ENCODE measurements at places on chromosomes 4 and X.
A peak's percentile ranks its signal among the peaks of the same experiment; 100 is the strongest.

GRCh38 chr4:141486375-141486997, 149.9 kb upstream of the IL15 start:
- no peak for DNase-seq

GRCh38 chr4:4919927-4920326, 60.5 kb downstream of the MSX1 start:
- DNase-seq = no peak

DNA sequence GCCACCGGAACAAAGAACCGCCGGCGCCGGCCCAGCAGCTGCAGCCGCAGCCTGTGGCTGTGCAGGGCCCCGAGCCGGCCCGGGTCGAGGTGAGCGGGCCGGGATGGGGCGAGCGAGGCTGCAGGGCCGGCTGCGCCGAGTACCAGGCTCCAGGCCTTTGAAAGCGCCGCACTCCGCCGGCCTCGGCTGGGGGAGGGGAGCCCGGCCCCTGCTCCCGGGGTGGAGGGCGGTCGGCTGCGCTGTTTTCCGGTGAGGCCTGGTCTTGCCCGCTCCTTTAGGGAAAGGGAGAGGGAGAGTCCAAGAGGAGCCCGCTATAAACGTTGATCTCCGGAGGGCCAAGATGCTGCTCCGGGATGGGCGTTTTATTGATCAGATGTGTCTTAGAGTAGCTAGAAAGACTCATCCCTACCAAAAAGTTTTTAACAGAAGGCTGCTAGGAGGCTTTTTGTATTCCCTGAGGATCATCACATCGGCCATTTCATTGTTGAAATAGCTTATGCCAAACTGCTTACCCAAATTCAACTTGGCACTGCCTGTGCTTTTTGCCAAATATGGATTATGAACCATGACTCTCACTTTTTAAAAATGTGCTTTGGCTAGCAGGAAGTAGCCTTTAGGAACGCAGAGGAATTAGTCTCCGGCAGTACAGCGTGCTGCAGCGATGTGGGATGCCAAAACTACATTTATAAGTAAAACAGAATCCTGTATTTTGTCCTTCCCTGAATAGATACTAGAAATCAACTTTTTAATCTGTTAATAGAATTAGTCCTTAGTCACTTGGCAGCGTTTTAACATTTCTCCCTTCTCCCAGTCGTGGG, 760 bp downstream of the TMEM165 start:
- DNase-seq = peak; percentile 53

DNA sequence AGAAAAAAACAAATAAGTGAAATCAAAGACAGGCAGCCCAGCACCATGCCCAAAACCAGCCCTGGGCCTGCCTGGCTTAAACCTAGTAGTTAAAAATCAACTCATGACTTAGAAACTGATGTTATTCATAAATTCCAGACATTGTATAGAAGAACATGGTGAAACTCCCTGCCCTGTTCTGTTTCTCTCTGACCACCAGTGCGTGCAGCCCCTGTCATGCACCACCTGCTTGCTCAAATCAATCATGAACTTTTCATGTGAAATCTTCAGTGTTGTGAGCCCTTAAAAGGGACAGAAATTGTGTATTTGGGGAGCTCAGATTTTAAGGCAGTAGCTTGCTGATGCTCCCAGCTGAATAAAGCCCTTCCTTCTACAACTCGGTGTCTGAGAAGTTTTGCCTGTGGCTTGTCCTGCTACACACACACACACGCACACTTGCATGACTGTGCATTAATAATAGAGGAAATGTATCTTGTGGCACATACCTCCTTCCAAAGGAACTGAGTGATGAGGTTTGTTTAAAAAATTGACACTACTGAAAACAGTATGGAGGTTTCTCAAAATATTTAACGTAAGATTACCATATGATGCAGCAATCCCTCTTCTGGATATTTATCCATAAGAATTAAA, 39.2 kb upstream of the UGT2B7 start:
- DNase-seq = no peak

GRCh38 chr4:150150629-150151062, 72.4 kb downstream of the DCLK2 start:
- DNase-seq = no peak

GRCh38 chr4:183532821-183533220, 28.0 kb downstream of the ING2 start:
- no peak for DNase-seq

- DNase-seq = no peak
Measured at GRCh38 chr4:110543577-110543976, 67.6 kb downstream of the ENPEP start.

- DNase-seq = no peak
Measured at GRCh38 chr4:139559687-139560086, 3.7 kb upstream of the SETD7 start.

- no peak for DNase-seq
Measured at GRCh38 chrX:31717474-31717873, 645.6 kb upstream of the FTHL17 start.

GRCh38 chr4:115790812-115791211, 677.4 kb upstream of the NDST4 start:
- DNase-seq = no peak

DNA sequence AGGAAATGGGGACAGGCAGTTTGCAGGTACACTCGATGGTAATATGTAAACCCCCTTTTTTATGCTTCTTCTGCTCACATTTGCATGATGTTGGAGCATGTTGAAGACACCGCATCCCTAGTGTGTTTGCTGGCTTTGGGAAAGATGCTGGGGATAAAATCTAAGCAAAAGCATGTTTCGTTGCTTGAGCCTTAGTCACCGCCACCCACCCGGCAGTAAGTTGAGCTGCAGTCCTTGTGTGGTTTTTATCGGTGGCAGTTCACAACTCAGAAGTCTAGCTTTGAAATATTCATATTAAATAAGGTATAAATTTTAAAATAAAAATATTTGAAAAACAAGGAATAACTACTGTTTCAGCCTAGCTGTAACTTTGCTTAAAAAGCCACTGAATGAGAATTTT, 21.7 kb upstream of the MND1 start:
- DNase-seq = no peak

GRCh38 chrX:141405853-141406492, 163.7 kb upstream of the SPANXC start:
- DNase-seq = no peak

DNA sequence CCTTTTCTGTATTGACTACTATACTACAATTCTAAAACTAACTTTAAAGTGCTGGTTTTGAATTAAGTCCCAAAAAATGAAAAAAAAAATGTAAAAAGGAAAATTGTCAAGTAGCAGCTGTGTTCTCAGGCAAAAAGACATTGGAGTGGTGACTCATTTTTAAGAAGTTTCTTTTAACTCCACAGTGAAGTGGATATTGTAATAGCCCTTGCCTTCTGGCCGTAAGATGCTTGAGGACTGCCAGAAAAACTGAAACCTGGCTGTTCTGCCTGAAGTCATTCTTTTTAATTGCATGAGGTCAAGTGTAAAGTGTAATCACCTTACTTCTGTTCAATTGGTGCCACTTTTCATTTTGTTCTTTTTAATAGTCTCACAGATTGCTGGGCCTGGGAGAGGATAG, 28.9 kb downstream of the SPANXD start:
- no peak for DNase-seq

DNA sequence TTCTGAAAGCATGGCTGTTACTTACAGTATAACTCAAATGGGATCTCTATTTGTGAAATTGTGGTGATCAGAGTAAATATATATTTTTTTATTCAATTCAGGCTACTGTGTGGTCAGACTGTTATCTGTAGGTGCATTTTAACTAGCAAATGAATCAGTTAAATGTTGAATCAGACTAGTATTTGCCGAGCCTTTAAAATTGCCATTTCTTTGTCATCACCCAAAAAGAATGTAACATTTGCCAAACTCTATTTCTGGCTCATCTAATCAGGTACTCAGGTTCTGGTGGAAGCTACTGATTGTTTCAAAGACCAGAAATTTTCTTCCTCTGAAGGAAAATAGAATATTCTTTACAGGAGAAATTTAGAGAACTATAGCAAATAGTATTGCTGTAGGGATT, 1.8 kb upstream of the NAA15 start:
- no peak for DNase-seq

GRCh38 chrX:9895225-9895912, 71.8 kb upstream of the CLDN34 start:
- DNase-seq = no peak

GRCh38 chrX:151695583-151696340, 504 bp downstream of the PRRG3 start:
- no peak for DNase-seq

GRCh38 chrX:150572206-150572605, 3.8 kb downstream of the MTM1 start:
- no peak for DNase-seq

DNA sequence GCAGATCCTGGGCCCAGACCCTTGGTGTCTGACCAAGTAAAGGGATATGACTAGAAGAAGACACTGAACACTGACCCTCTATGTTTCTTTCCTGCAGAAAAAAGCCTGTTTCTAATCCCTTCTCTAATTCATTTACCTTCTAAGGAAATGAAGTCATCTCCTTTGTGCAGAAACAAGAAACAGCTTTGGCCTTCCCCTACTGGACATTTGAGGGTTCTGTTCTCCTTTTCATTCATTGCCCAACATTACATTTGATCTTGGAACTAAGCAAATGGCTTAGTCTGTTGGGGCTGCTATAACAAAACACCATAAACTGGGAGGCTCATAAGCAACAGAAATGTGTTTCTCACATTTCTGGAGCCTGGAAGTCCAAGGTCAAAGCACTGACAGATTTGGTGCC, 20.0 kb downstream of the HCCS start:
- no peak for DNase-seq

DNA sequence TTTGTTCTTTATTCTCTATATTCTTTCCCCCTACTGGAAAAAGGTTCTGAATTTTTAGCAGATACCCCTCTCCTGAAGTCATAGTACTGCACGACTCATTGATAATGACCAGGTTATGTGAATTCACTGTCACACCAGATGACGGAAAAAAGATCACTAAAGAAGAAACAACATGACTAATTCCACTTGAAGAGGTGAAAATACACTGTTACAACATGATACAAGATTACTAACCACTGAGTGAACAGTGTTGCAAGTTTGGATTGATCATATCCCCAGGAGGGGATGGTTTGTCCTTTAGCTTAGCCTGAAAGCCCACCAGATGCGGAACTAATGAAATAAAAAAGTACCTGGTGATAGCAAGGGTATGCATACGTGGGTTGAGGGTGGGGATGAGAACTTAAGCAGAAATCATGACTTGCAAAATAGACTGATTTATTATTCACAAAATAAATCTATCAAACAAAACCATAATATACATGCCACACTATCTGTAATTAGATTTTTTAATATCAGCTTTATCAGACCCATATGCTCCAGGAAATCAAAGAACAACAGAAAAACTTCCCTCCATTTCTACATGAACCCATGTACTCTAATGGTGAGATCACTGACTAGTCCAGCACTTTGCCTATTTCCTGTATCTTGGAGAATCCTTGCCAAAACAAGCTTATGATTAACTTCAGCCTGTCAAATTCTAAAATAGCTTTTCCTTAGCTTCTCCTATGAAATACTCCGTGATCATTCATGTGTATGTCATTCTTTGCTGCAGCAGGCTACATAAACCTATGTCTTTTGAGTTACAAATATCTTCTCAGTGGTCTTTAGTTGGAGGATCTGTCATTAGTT, 257.4 kb upstream of the AGA start:
- DNase-seq = no peak
